Thymus (tissue), 14 donors: ENCODE measurements at places on chromosomes 1 and 21.

DNA sequence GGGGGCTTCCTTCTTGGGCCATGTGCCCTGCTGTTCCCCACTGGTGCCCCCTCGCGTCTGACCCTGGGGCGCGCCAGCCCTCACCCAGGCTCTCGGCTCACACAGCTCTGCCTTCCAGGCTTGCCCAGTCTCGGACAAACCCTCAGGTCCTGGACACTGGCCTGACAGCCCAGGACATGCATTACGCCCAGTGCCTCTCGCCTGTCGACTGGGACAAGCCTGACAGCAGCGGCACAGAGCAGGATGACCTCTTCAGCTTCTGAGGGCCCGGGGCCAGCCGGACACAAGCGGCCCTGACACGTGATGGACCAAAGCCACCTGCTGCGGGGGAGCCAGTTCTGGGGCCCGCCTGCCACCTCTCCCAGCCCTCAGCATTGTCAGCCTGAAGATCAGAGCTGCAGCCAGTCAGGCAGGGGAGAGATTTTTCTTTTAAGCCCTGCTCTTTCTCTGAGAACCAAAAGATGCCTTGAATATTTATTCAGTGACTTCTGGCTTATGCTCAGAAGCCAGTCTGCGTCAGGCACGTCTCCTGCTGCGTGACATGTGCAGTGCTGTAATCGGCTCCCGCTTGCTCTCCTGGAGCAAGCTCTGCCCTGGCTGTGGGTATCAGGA, 23.4 kb downstream of the LDLRAP1 start:
- H3K4me3 ChIP-seq = no peak overlapping the region
- no peaks in the 10 kb centered on the region for H3K27me3 ChIP-seq
- no peak overlapping the region for H3K27ac ChIP-seq
- H3K36me3 ChIP-seq = no peaks in the 10 kb centered on the region
- H3K4me1 ChIP-seq = peaks cover 31% of the 10 kb centered on the region

DNA sequence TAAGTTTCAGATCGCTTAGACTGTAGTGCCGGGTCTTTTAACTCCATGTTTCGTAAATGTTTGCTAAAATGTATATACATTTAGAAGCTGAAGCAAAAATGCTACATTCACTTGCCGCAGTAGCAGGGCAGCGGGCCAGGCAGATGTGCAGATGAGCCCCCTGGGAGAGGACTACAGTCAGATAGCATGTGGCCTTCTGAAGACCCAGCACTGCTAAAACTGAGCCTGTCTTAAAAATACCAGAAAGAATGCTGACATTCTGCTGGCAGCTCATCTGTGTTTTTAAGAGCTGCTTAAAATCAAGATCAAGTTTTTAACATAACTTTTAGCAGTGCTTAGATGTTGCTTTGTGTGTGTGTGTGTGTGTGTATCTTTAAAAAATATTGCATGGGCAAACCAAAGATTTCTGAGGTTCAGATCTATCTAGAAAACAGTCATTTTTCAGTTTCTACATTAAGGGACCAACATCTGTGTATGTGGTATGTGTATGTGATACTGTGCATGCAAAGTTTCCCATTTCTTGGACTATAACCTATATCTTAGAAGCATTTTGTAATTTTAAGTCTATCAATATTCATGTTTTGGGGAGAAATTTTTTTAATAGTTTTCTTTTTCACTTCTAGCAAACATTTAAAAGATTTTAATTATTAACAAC, 31.7 kb downstream of the CHRM3 start:
- H3K4me1 ChIP-seq = no peaks in the 10 kb centered on the region
- H3K4me3 ChIP-seq = no peak overlapping the region
- H3K36me3 ChIP-seq = no peaks in the 10 kb centered on the region
- H3K27ac ChIP-seq = no peak overlapping the region
- no peak for DNase-seq
- H3K27me3 ChIP-seq = no peaks in the 10 kb centered on the region

DNA sequence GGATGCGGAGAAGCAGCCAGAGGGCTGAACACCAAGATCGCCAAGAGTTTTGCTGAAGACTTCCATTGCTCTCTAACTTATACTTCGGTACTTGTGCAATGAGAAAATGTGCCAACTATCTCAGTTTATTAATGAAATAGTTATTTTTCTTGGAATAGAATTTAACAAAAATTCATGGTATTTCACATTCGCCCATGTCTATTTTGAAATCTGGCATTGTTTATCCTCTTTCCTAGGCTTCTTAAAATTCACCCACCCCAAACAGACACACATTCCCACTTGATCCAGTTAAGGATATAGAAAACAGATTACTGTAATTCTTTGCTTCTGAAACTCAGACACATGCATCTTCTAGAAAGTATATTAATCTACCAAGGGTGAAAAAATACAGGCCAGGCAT, 56.3 kb upstream of the ADAMTS5 start:
- no peaks in the 10 kb centered on the region for H3K4me1 ChIP-seq
- H3K4me3 ChIP-seq = no peak overlapping the region
- no peaks in the 10 kb centered on the region for H3K27me3 ChIP-seq
- no peaks in the 10 kb centered on the region for H3K36me3 ChIP-seq

DNA sequence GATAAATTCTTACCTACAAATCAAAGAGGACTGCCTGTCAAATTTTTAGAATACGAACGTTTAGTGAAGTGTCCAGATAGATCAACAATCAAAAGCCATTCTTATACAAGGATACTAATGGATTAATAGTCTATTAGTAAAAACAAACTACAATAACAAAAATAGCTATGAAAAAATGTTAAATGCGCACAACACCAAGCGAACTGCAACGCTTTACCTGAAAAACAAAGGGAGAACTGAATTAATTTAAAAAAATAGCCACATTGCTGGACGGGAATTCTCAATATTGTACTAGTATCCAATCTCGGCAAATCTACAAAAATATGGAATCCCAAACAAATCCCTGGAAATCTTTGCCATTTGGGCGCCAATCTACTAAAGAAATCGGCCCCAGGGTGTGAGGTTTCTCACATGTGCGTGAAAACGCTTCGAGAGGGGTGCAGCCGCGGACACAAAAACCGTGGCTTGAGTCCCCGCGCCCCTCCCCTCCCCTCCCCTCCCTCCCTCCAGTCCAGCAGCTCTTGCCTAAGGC, 55.6 kb downstream of the TRAF5 start:
- H3K27ac ChIP-seq = peak overlapping the region; percentile 52
- peak; percentile 7 for DNase-seq
- no peaks in the 10 kb centered on the region for H3K36me3 ChIP-seq

DNA sequence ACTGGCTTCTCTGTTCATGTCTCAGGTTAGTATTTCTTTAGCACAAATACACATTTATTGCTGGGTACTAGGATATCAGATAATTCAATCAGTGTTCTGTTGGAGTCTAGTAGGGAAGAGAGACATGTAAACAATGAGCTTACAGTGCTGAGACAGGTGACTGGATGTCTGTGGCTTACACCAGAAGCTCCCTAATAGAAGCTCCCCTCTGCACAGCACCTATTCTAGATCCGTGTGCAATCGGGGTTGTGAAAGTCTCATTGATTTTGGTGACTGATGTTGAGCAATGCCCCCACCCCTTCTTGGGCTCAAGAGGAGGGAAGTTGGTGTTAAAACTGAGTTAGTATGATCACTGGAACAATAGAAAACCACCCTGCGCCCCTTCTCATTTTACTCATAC, 279.2 kb downstream of the RPS6KC1 start:
- no peak for DNase-seq
- H3K36me3 ChIP-seq = no peaks in the 10 kb centered on the region

DNA sequence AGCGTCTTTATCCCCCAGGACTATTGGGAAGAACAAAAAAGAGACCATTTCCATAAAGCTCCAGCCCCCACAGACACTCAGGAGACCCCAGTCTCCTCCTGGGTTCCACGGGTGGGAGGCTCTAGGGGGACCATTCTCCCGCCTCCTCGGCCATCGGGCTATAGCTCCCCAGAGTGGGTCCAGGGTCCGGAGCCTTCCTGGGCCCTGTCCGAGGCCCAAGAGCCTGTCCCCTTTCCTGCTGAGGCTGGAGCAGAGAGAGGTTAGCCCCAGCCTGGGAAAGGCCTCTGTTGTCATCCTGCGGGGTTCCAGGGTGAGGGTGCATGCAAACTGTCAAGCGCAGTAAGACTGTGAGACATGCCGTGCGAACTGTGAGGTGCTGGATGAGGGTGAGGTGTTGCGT, 166.3 kb downstream of the CAMTA1 start:
- no peaks in the 10 kb centered on the region for H3K36me3 ChIP-seq
- no peaks in the 10 kb centered on the region for H3K27me3 ChIP-seq
- no peak overlapping the region for H3K4me3 ChIP-seq
- no peak overlapping the region for H3K27ac ChIP-seq
- no peaks in the 10 kb centered on the region for H3K4me1 ChIP-seq
- DNase-seq = no peak

- H3K4me3 ChIP-seq = no peak overlapping the region
- no peaks in the 10 kb centered on the region for H3K36me3 ChIP-seq
- H3K27ac ChIP-seq = no peak overlapping the region
- no peaks in the 10 kb centered on the region for H3K4me1 ChIP-seq
Measured at GRCh38 chr1:201752333-201752732, 76.6 kb upstream of the IPO9 start.

DNA sequence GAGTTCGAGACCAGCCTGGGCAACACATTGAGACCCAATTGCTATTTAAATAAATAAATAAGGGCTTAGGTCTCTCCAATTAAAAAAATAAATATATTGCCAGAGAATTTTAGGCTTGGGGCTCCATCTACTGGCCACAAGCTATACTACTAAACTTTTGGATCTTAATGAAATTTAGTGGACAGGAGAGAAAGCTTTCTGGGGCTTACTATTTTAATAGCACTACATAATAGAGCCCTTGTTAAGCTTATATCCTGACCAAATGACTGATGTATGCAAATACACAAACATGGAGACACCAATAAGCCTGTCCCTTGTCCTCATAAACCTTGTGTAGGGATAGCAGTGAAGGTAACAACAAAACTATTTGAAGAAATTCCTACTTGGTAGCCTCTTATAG, 18.4 kb downstream of the CCT3 start:
- H3K27ac ChIP-seq = no peak overlapping the region
- H3K27me3 ChIP-seq = no peaks in the 10 kb centered on the region
- no peak overlapping the region for H3K4me3 ChIP-seq
- DNase-seq = peak; percentile 24

- peaks cover 36% of the 10 kb centered on the region for H3K36me3 ChIP-seq
- DNase-seq = no peak
- peak overlapping the region; percentile 95 for H3K27ac ChIP-seq
- peak overlapping the region; percentile 61 for H3K4me3 ChIP-seq
Measured at GRCh38 chr1:159921251-159921650, 4.1 kb downstream of the TAGLN2 start.

GRCh38 chr1:8687039-8687438, 130.4 kb downstream of the RERE start:
- no peak for DNase-seq
- no peak overlapping the region for H3K4me3 ChIP-seq
- no peaks in the 10 kb centered on the region for H3K27me3 ChIP-seq

- H3K27ac ChIP-seq = no peak overlapping the region
- no peak overlapping the region for H3K4me3 ChIP-seq
- H3K36me3 ChIP-seq = no peaks in the 10 kb centered on the region
- peaks cover 3% of the 10 kb centered on the region for H3K4me1 ChIP-seq
Measured at GRCh38 chr1:235416662-235417049, 49.4 kb downstream of the TBCE start.

DNA sequence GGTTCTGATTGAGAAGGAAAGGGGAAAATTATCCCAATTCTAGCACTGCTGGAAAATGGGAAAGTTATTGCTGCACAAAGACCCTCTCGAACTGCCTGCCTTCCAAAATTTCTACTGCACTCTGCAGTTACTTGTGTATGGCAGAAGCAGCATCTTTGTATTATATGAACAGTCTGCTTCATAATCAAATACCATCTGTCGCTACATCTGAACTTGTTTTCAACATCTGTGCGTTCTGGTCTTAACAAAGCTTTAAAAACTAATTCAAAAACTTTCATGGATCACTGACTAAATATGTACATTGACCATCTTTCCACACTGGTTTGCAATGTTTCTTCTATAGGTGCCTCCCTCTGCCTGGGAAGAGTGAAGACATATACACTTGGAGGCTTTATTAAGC, 79.2 kb downstream of the PROX1 start:
- no peak overlapping the region for H3K4me3 ChIP-seq
- H3K27me3 ChIP-seq = no peaks in the 10 kb centered on the region
- H3K36me3 ChIP-seq = no peaks in the 10 kb centered on the region
- DNase-seq = no peak

DNA sequence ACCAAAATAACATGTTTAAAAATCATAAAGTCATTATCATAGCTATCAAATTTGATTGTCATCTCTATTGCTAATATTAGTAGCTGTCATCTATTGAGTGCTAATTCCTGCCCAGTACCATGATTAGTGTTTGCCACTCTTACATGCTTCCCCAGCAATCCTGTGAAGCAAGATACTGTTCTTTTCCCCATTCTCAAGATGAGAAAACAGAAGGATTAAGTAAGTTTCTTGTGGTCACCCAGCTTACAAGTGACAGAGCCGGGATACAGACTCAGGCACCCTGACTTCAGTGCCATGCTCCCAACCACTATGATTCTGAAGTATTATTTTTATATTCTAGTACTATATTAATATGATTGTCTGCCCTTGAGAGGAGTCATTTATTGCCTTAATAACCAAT, 36.5 kb downstream of the LRRC8C start:
- no peak for DNase-seq
- no peak overlapping the region for H3K4me3 ChIP-seq
- no peaks in the 10 kb centered on the region for H3K4me1 ChIP-seq
- no peaks in the 10 kb centered on the region for H3K36me3 ChIP-seq
- H3K27ac ChIP-seq = no peak overlapping the region

DNA sequence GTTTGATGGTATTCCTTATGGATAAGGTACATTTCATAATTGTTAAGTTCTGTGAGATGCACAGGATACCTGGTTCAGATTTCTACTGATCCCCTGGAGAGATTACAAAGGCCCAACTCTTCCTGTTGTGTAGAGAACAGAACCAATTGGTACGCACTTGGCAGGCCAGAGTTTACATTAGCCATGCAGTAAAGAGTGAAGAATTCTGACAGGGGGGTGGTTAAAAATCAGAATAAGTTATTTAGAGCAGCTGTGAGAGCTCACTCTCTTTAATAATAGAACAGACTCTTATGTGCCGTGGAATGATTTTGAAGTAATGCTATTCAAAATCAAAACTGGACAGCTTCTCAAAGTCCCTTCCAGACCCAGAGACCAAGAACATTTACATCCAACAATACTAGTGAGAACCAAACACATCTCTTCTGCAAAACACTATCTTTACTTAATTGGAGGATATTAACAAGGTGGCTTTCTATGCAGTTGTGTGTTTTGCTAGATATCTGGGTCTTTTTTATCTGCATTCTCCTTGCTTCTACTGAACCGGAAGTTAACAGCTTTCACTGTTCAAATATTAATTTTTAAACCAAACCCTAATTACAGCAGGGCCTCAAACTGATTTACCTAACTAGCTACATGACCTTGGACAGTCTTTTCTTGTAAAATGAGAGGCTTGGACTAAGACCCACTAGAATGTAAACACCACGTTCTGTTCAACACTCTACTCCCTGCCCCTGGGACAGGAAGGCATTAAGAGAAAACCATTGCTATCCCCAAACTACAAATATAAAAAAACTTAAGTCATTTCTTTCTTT, 4.0 kb downstream of the USP24 start:
- no peaks in the 10 kb centered on the region for H3K36me3 ChIP-seq
- H3K4me3 ChIP-seq = no peak overlapping the region
- H3K4me1 ChIP-seq = peaks cover 36% of the 10 kb centered on the region
- DNase-seq = no peak
- peak overlapping the region; percentile 43 for H3K27ac ChIP-seq
